Keratinocyte (primary cell): ENCODE measurements at places on chromosomes 1 and 21. TPM values are rescaled to one million over a fixed set of nuclear protein-coding genes. Genes with fewer than 3 reads are reported as not detected.

- no peak for DNase-seq
- no peaks in the 10 kb centered on the region for H3K27me3 ChIP-seq
- H3K4me3 ChIP-seq = no peak overlapping the region
- H3K4me1 ChIP-seq = no peaks in the 10 kb centered on the region
- H3K27ac ChIP-seq = no peak overlapping the region
Observed at GRCh38 chr21:14889080-14889810, 175.6 kb downstream of the NRIP1 start.

- H3K27ac ChIP-seq = no peak overlapping the region
- H3K4me1 ChIP-seq = peaks cover 8% of the 10 kb centered on the region
- no peaks in the 10 kb centered on the region for H3K27me3 ChIP-seq
- H3K4me3 ChIP-seq = no peak overlapping the region
Observed at GRCh38 chr1:55198044-55198443, 17.1 kb downstream of the USP24 start.

DNA sequence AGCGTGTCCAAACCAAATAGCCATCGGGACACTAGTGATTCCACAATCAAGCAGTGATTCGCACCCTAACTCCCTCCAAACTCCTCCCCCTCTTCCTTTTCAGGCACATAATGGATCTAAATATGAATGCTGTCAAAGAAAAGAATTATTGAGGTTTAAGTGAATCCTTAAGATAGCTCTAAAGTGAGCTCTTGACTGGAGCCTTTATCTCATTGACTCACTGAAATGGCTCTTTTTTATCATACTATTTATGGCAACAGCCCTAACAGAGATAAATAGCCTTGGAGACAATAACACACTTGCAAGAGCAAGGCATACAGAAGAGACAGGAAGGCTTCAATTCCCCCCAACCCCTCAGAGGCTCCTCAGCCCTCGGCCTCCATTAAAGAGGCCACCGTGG is 143.3 kb downstream of the PLXNA2 start:
- H3K36me3 ChIP-seq = peaks cover 32% of the 10 kb centered on the region
- no peak overlapping the region for H3K4me3 ChIP-seq
- H3K27me3 ChIP-seq = no peaks in the 10 kb centered on the region
- H3K27ac ChIP-seq = no peak overlapping the region

- no peak for DNase-seq
- no peaks in the 10 kb centered on the region for H3K36me3 ChIP-seq
- no peak overlapping the region for H3K27ac ChIP-seq
Observed at GRCh38 chr1:116474921-116475849, 95.6 kb downstream of the CD58 start.

GRCh38 chr1:37325010-37325409 is 149.4 kb upstream of the ZC3H12A start:
- no peak overlapping the region for H3K27ac ChIP-seq
- H3K36me3 ChIP-seq = no peaks in the 10 kb centered on the region
- no peaks in the 10 kb centered on the region for H3K4me1 ChIP-seq
- no peak for DNase-seq
- H3K27me3 ChIP-seq = no peaks in the 10 kb centered on the region
- H3K4me3 ChIP-seq = no peak overlapping the region

- H3K4me3 ChIP-seq = no peak overlapping the region
- H3K4me1 ChIP-seq = no peaks in the 10 kb centered on the region
- no peak for DNase-seq
- no peak overlapping the region for H3K27ac ChIP-seq
- no peaks in the 10 kb centered on the region for H3K36me3 ChIP-seq
Observed at GRCh38 chr1:165300400-165300903, 56.1 kb downstream of the LMX1A start.

DNA sequence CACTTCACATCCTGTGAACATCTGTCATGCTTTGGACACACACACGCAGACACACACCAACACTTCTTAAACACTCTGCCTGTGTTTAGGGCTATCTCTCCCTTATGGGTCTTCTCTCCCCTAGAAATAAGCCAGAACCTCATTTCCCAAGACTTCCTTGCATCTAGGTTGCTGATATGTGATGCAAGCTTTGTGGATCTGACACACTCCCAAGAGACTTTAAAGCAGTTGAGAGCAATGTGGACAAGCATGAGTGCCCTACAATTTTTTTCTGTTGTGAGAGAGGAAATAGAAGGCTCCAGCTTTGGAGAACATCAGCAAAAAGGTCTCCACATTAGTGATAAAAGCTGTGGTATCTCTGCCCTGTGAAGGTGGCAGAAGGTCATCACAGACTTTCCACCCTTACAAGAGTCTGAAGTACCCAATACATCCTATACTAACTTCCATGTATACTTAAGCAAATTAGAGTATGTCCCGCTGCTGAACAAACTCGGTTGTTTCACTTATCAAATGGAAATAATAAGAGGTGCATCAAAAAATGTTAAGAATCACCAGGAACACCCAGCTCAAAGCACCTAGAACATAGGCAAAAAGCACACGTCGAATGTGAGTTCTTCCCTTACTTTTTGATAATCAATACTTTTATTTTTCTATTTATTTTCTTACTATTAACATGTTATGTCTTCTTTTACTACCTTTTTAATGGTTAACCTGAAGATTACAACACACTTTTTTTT is 267.6 kb downstream of the SETD4 start:
- H3K36me3 ChIP-seq = no peaks in the 10 kb centered on the region
- H3K27me3 ChIP-seq = no peaks in the 10 kb centered on the region
- no peaks in the 10 kb centered on the region for H3K4me1 ChIP-seq
- DNase-seq = no peak

CLDN14 gene
- not detected in 3 replicates for polyA plus RNA-seq

PDC gene
- polyA plus RNA-seq = not detected in 3 replicates

TAS1R3 gene
- polyA plus RNA-seq = 0.01 to 0.08 TPM (median 0.04 TPM) in 3 replicates

RUNX3 gene
- polyA plus RNA-seq = 0.01 to 0.10 TPM in 2 of 3 replicates, not detected in the other

CLEC20A gene
- polyA plus RNA-seq = not detected in 3 replicates
